ENCODE measurements at places on chromosomes 16 and 17.
A peak's percentile ranks its signal among the peaks of the same experiment; 100 is the strongest.

DNA sequence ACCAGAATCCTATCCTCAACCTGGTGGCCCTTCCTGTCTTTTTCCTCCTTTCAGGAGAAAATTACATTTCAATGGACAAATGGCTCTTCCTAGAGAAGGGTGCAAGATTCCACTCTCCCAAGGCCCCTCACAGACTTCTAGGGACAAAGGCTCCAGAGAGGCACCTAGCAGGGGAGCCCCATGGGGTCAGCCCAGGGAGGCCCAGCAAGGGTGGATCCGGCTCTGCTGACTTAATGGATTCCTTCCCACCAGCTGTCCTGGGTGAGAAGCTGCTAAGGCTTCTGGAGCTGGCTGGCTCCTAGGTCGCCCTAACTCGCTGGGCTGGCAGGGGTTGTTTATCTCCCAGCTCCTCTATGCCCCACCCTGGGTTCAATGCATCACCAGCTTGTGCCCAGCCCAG, 152.4 kb downstream of the ZNF423 start:
- no peak for DNase-seq

DNA sequence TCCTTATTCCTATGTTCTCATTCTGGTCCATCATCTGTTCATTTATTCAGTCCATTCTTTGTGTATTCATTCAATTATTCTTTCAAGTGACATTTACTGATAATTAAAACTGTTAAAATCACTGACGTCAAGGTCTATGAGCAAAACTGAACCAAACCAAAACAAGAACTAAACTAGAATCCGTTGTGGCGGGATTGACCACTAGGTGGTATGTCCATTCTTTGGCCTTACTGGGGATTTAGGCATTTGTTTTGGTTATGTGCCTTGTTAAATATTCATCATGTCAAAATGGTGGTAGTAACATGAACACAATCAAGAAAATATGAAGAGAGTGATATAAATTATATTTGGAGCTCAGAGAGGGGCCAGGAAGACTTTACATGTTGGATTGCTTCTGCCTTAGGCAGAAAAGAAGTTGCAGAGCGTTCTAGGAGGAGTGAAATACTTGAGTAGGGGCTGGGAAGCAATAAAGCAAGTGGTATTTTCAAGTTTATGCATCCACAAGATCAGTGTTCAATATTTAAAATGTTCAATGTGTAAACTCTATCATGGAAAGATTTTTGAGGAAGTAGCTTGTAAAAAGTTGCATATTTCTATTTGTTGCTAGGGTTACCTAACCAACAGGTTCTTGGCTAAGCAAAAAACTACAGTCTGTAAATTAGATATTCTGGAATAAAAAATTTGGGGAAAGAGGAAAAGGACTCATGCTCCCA, 129.0 kb downstream of the CDH13 start:
- DNase-seq, result no peak

DNA sequence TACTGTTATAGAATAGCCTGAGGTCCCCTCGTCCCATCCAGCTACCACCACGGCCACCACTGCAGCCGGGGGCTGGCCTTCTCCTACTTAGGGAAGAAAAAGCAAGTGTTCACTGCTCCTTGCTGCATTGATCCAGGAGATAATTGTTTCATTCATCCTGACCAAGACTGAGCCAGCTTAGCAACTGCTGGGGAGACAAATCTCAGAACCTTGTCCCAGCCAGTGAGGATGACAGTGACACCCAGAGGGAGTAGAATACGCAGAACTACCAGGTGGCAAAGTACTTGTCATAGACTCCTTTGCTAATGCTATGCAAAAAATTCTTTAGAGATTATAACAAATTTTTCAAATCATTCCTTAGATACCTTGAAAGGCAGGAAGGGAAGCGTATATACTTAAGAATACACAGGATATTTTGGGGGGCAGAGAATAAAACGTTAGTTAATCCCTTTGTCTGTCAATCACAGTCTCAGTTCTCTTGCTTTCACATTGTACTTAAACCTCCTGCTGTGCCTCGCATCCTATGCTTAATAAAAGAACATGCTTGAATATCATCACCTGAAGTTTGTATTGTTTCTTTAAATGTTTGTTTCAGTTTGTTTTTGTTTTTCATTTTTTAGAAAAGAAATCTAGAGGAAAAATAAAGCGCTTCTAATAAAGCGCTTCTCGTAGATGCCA, 388.3 kb downstream of the MAF start:
- no peak for DNase-seq

- no peak for DNase-seq
Observed at GRCh38 chr17:27357236-27357635, 63.3 kb downstream of the WSB1 start.

- no peak for DNase-seq
Observed at GRCh38 chr16:24349320-24349719, 93.2 kb downstream of the CACNG3 start.

- no peak for DNase-seq
Observed at GRCh38 chr17:29099527-29099926, 56.6 kb downstream of the PIPOX start.

GRCh38 chr16:77971306-77972061, 50.9 kb upstream of the CLEC3A start:
- peak; percentile 52 for DNase-seq

DNA sequence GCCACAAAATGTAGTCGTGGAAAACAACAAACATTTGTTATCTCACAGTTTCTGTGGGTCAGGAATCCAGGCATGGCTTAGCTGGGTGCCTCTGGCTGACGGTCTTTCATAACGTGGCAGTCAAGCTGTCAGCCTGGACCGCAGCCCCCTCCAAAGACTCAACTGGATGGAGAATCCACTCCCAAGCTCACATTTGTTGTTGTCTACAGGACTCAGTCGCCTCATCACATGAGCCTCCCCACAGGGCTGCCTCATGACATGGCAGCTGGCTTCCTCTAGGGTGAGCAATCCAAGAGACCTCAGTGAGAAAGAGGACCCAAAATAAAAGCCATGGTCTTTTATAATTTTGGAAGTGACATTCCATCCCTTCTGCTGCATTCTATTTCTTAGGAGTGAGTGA, 34.7 kb upstream of the AKAP1 start:
- DNase-seq, result no peak

- no peak for DNase-seq
Observed at GRCh38 chr17:63631062-63631461, 8.8 kb downstream of the MAP3K3 start.

- DNase-seq, result no peak
Observed at GRCh38 chr17:41301916-41302901, at the start of gene KRTAP29-1. KRTAP29-1 (minus strand) TSS chr17:41302851; CDS start chr17:41302851, 0 bp downstream.

- no peak for DNase-seq
Observed at GRCh38 chr16:11700264-11701029, 32.2 kb downstream of the SNN start.

- DNase-seq, result no peak
Observed at GRCh38 chr17:33459078-33459940, 166.2 kb upstream of the ASIC2 start.

DNA sequence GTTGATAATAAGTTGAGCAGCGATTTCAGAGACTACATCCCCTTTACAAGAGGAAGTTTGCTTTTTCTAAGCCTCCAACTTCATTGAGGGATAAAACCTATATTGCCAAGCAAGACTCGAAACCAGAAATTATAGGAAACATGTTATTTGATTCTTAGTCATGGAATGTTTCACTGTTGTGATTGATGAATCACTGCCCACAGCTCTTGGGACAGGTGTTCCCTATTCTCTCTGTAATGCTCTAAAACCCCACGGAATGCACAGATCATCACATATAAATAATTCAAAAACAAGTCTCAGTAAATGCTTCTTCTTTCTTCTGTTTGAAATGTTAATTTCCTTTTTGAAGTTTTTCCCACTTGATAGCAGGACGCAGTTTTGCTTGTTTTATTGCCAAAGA, 809.5 kb upstream of the GOT2 start:
- DNase-seq, result no peak

DNA sequence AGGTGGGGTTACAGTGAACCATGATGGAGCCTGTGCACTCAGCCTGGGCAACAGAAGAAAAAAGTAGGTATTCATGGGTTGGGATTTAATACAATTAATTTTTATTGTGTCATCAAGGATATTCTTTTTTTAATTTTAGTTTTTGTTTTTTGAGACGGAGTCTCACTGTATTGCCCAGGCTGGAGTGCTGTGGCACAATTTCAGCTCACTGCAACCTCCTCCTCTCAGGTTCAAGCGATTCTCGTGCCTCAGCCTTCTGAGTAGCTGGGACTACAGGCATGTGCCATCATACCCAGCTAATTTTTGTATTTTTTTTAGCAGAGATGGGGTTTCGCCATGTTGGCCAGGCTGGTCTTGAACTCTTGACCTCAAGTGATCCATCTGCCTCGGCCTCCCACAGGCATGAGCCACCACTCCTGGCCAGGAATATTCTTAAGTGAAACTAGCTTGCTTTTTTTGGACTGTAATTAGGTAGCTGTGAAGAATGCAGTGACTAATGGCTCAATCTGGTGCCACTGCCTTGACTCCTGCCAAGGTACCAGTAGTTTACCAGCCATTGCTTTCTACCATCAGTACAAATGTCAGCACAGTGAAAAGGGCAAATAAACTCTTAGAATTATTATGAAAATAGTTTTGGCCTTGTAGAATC, 4.8 kb downstream of the PPM1D start:
- no peak for DNase-seq

- DNase-seq, result no peak
Observed at GRCh38 chr17:36942019-36942599, 4.8 kb downstream of the LHX1 start.

- DNase-seq, result no peak
Observed at GRCh38 chr16:81521141-81521626, 76.6 kb downstream of the CMIP start.

- DNase-seq, result no peak
Observed at GRCh38 chr17:1241929-1242328, 28.3 kb upstream of the BHLHA9 start.

DNA sequence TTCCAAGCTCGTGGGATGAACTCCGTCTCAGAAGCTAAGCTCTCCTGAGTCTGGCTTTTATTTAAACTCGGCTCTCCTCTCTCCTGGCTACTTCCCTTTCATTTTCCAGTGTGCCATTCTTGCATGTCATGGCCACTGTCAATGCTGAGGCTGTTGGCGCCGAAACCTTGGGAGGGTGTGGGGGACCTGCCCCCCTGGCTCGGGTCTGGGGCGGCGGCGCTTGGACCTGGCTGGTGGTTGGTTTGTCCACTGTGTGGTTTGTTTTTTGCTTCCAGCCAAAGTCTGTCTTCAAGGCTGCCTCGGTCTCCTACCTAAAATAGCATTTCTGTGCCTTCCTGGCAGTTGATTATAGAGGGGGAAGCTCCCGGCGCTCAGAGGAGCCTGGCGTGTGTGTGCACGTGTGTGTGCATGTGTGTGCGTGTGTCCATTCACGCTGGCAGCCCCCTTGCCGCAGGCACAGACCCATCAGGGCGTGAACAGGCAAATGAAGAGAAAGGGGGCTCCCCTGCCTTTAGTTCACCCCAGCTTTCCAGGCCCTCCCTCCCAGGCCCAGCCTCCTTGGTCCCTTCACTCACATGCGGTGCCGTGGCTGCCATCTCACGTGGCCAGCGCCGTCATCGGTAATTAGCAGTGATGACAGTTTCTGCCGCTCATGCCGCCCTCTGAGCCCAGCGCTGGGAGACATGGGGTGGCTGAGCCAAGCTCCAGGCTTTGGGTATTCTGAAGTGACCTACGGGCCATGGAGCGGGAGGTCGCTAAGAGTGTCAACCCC, 179.9 kb downstream of the SEC14L1 start:
- peak; percentile 56 for DNase-seq
